ENCODE measurements at places on chromosomes 6 and 20. TPM values are rescaled to one million over a fixed set of nuclear protein-coding genes. Genes with fewer than 3 reads are reported as not detected.

Gene ELOVL4
- total RNA-seq, result 73.6 TPM

Gene KHDRBS2
- 33.7 TPM for total RNA-seq

Gene FNDC1
- 0.46 TPM for total RNA-seq

Gene TOX2
- 5.1 TPM for total RNA-seq

Gene ZFP57
- total RNA-seq, result 0.23 TPM

Gene TAP2
- 6.5 TPM for total RNA-seq

Gene THEMIS
- not detected for total RNA-seq

Gene KIF25
- total RNA-seq, result not detected

Gene GTSF1L
- total RNA-seq, result not detected

Gene CNPY3
- 26.3 TPM for total RNA-seq

Gene LYRM4
- 9.9 TPM for total RNA-seq

Gene VTA1
- total RNA-seq, result 86.5 TPM

Gene PPP1R16B
- total RNA-seq, result 19.6 TPM

Gene PRKN
- total RNA-seq, result 10.8 TPM

Gene PTPRT
- total RNA-seq, result 41.5 TPM

Gene SLC4A11
- not detected for total RNA-seq

Gene SYS1
- total RNA-seq, result 39.4 TPM

Gene ANKRD66
- 3.5 TPM for total RNA-seq

Gene BANF2
- total RNA-seq, result not detected

Gene HSPA1L
- 8.1 TPM for total RNA-seq

Gene RWDD2A
- 10.8 TPM for total RNA-seq

Gene CSTF1
- total RNA-seq, result 27.2 TPM

Gene ADGRB3
- total RNA-seq, result 183 TPM

Gene NELFE
- total RNA-seq, result 47.5 TPM

Gene LHFPL5
- 2.1 TPM for total RNA-seq

Gene POLR3F
- 31.8 TPM for total RNA-seq

Gene CAP2
- total RNA-seq, result 21.2 TPM

Gene WFDC5
- not detected for total RNA-seq

Gene SDCBP2
- 10.4 TPM for total RNA-seq

Gene USP49
- total RNA-seq, result 15.5 TPM

Gene MUC22
- not detected for total RNA-seq

Gene ELMO2
- 60.7 TPM for total RNA-seq

Gene DHX16
- 21.7 TPM for total RNA-seq

Gene PREX1
- total RNA-seq, result 36.7 TPM

Gene ZC2HC1B
- not detected for total RNA-seq

Gene IDH3B
- total RNA-seq, result 69.7 TPM

Gene ZBTB12
- total RNA-seq, result 19.4 TPM

Gene ZNF391
- 6.2 TPM for total RNA-seq

Gene KIAA1755
- total RNA-seq, result 1.8 TPM

Gene SCUBE3
- total RNA-seq, result 3.9 TPM

Gene WFDC13
- not detected for total RNA-seq

Gene SALL4
- 0.69 TPM for total RNA-seq

Gene FAM184A
- total RNA-seq, result 40.8 TPM

Gene TINAG
- total RNA-seq, result not detected

Gene UNC5CL
- 0.23 TPM for total RNA-seq

All from diencephalon (tissue), 1 donor.